ENCODE measurements at places on chromosomes 16 and 17.

- DNase-seq: no peak
- H3K27me3 ChIP-seq: no peaks in the 10 kb centered on the region
- H3K4me1 ChIP-seq: no peaks in the 10 kb centered on the region
- H3K36me3 ChIP-seq: no peaks in the 10 kb centered on the region
- no peak overlapping the region for H3K27ac ChIP-seq
Observed at GRCh38 chr17:34098699-34099098, 156.4 kb upstream of the CCL2 start.

GRCh38 chr16:29893553-29893952 lies 5.8 kb downstream of the SEZ6L2 start:
- H3K4me1 ChIP-seq: no peaks in the 10 kb centered on the region
- DNase-seq: no peak
- H3K4me3 ChIP-seq: no peak overlapping the region
- no peaks in the 10 kb centered on the region for H3K36me3 ChIP-seq

- H3K27ac ChIP-seq: no peak overlapping the region
- no peaks in the 10 kb centered on the region for H3K27me3 ChIP-seq
- H3K4me3 ChIP-seq: no peak overlapping the region
- no peak for DNase-seq
- peaks cover 15% of the 10 kb centered on the region for H3K4me1 ChIP-seq
- H3K36me3 ChIP-seq: peaks cover 48% of the 10 kb centered on the region
Observed at GRCh38 chr17:17883801-17884200, 47.0 kb upstream of the SREBF1 start.

DNA sequence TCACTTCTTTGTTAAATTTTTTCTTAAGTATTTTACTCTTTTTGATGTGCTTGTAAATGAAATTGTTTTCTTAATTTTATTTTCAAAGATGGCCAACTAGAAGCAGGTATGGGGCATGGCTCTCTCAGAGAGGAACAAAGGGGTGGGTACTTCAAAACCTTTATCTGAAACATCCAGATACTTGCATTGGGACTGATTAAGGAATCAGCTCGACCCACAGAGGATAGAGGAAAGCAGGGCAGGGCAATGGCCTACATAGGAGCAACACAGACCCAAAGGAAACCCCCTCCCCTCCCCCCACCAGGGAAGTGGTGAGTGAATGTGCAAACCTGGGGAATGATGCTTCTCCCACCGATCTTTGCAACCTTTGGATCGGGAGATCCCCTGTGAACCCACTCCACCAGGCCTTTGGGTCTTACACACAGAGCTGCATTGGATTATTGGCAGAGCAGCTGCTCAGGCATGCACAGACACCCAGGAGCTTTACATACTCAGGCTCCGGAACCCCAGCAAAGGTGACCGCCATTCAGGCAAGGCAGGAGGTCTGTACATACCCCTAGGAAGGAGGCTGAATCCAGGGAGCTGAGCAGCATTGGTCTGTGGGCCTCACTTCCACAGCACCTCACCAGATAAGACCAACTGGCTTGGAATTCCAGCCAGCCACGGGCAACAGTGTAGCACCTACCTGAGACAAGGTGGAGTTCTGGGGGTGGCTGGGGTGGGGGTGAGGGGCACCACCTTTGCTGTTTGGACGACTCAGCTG lies 3.0 kb upstream of the CCR7 start:
- H3K27ac ChIP-seq: no peak overlapping the region
- H3K36me3 ChIP-seq: no peaks in the 10 kb centered on the region
- no peaks in the 10 kb centered on the region for H3K27me3 ChIP-seq
- DNase-seq: no peak

DNA sequence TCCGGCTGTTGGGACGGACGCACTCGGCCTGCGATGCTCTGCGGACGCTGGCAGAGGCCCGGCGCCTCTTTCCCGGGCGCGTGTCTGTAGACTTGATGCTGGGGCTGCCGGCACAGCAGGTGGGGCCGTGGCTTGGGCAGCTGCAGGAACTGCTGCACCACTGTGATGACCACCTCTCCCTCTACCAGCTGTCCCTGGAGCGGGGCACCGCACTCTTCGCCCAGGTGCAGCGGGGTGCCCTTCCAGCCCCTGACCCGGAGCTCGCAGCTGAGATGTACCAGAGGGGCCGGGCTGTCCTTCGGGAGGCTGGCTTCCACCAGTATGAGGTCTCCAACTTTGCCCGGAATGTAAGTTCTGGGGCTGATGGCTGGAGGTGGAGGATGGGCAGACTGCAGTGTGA lies 3.5 kb downstream of the RSAD1 start:
- no peak overlapping the region for H3K27ac ChIP-seq
- H3K27me3 ChIP-seq: no peaks in the 10 kb centered on the region
- no peak for DNase-seq
- no peak overlapping the region for H3K4me3 ChIP-seq

DNA sequence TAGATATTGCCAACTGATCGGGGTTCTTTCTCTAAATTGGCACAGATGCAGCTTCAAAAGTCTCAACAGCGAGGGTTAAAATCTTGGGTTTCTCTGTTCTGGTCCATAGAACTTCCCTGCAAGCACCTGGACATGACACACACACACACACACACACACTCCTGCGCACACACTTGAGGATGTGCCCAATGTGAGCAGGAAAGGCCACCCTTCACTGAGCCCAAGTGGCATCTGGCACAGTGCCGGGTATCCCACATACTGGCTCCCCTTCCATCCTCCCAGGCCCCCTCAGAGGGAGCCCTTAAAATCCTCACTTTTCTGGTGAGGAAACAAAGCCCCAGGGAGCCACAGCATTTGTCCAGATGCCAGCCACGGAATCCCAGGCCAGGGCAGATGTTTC lies 55.5 kb downstream of the ZNF423 start:
- H3K4me1 ChIP-seq: no peaks in the 10 kb centered on the region
- no peaks in the 10 kb centered on the region for H3K36me3 ChIP-seq
- no peak overlapping the region for H3K27ac ChIP-seq

DNA sequence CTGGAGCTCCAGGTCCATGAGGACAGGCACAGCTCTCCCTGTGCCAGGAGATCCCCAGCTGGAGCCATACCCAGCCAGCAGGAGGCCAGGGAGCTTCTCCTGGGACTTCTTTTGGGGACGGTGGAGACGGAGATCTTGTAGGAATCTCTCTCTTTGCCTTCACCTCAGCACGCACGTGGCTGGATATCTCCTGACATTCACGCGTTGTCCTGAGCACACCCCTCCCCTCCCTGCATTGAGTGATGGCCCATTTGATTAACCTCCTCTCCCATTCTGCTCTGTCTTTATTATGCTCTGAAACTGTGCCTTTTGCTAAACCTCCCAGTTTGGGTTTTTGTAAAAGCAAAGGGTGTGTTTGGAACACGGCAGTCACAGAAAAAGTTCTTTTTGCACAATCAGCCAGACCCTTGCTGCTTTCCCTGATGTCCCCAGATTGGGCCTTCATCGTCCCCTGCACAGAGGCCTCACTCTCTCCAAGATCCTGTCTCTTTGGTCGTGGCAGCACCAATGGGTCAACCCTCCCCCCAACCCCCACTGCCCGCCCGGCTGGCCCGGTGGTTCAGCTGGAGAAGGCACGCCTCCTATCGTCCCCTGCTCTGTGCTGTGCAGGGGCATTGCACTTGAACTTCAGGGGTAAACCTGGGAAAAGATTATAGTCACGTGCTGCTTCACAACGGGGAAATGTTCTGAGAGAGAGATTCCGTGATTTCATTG lies 32.5 kb upstream of the LGALS9 start:
- peaks cover 3% of the 10 kb centered on the region for H3K4me1 ChIP-seq
- H3K27ac ChIP-seq: no peak overlapping the region
- no peak for DNase-seq
- no peaks in the 10 kb centered on the region for H3K27me3 ChIP-seq

DNA sequence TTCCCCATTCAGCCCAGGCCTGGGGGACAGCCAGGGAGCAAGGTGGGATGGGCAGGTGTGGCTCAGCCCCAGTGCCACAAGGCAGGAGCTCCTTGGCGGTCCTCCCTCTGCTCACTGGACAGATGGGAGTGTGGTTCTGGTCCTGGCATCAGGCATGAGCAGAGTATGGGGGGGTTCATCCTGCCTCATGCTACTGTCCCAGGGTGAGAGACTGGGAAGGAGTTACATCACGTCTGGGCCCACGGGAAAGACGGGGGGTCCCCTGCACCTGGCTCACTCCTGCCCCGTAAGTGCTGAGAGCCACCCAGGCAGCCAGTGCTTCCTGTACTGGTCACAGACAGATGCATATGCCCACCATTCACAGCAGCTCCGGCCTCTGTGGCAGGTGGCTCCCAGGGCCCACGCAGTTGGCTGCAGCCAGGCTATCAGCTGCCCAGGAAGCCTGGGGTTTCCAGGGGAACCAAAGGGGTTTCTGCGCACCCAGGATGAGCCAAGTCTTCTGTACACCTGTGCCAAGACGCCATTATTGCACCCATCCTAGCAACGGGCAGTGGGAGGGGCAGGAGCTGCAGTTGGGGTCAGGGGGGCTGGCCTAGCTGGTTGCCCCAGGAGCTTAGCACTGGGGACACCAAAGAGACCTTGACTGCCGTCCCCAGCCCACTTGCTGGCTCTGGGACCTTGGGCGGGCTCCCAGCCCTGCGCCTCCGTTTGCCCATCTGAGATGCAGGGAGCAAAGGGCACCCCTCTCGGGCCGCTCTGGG lies 1.9 kb downstream of the BAIAP3 start:
- H3K4me1 ChIP-seq: peaks cover 32% of the 10 kb centered on the region
- no peak for DNase-seq
- peaks cover 55% of the 10 kb centered on the region for H3K27me3 ChIP-seq
- H3K27ac ChIP-seq: no peak overlapping the region

DNA sequence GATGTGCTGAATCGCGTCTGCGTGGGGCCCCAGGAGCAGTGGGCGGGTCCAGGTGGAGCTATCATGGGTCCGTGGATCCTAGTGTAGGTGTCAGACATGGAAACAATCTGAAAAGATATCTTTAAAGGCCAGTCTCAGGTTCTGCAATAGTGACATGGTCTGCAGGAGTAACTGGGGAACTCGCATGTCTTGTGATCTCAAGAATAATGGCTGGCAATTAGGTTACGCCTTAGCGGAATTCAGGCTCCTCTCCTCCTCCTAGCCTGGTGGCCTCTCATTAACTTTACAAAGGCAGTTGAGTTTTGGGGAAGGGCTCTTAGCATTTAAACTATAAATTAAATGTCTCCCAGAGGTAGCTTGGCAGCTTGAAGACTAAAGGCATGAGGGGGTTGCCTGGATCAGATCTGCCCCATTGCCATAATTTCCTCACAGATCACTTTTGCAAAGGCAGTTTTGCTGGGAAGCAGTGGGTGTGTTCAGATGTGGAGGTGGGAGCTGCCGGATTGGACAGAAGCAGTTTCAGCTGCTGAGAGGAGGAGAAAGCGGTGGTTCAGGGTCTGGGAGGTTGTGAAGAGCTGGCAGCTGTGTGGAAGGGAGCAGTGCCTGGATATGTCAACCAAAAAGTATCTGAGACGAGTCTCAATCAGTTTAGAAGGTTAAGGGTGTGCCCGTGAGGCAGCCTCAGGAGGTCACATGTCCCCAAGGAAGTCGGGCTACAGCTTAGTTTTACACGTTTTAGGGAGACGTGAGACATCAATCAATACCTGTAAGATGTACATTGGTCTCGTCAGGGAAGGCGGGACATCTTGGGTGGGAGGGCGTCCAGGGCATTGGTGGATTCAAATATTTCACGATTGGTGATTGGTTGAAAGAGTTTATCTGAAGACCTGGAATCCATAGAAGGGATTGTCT lies 2.7 kb downstream of the TBCD start:
- H3K27ac ChIP-seq: no peak overlapping the region
- peaks cover 6% of the 10 kb centered on the region for H3K4me1 ChIP-seq
- H3K36me3 ChIP-seq: no peaks in the 10 kb centered on the region
- H3K4me3 ChIP-seq: no peak overlapping the region

DNA sequence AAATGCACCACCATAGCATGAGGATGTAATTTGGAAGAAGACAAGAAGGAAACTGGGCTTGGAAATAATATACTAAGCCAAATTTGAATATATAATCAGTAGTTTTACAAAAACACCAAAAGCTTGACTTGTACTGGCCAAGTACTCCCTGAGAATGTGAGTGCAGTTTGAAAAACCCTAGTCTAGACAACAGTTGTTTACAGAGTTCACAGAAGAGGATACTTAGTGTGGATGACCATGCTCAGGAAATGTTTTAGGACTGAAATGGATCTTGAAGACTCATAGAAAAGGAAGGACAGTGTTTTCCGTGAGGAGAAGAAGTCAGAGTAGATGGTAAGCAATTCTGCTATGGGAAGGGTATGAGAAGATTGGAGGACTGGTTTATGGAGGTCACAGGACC lies 1.9 kb upstream of the CDYL2 start:
- H3K4me3 ChIP-seq: no peak overlapping the region
- H3K27ac ChIP-seq: peak overlapping the region; percentile 36
- H3K36me3 ChIP-seq: no peaks in the 10 kb centered on the region
- no peaks in the 10 kb centered on the region for H3K4me1 ChIP-seq
- no peaks in the 10 kb centered on the region for H3K27me3 ChIP-seq

DNA sequence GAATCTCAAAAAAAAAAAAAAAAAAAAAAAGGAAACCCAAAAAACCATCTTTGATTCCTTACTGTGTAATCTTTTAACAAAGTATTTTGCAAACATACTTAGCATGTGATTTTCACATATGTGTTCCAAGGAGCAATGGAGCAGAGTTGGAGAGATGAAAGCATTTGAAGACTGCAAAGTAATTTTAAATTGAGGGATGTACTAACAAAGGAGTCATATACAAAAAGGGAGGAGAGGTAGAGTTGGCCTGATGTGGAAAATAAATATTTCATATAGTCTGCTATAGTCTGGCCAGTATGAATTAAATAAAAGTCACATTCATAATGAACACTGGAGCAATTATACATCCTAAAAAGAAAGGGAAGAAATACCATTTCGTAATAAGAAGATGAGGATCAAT lies 265.8 kb upstream of the TBX2 start:
- H3K27me3 ChIP-seq: no peaks in the 10 kb centered on the region
- H3K4me1 ChIP-seq: peaks cover 14% of the 10 kb centered on the region
- peak overlapping the region; percentile 43 for H3K27ac ChIP-seq

DNA sequence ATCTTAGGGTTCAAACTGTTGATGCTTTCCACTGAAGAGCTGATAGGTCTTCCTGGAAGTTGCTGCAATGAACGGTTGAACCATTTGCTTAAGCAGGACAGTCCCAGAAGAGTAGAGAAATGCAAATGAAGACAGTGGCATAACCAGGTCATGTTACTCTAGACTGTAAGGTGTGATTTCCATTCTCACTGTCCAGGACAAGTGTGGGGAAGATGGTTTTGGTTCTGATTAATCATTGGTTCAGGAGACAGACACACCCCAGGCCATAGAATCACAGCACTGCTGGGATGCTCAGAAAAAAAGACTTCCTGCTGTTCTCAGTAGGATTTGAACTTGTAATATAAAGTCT lies 34.8 kb upstream of the XYLT2 start:
- no peak overlapping the region for H3K27ac ChIP-seq
- H3K4me1 ChIP-seq: no peaks in the 10 kb centered on the region

DNA sequence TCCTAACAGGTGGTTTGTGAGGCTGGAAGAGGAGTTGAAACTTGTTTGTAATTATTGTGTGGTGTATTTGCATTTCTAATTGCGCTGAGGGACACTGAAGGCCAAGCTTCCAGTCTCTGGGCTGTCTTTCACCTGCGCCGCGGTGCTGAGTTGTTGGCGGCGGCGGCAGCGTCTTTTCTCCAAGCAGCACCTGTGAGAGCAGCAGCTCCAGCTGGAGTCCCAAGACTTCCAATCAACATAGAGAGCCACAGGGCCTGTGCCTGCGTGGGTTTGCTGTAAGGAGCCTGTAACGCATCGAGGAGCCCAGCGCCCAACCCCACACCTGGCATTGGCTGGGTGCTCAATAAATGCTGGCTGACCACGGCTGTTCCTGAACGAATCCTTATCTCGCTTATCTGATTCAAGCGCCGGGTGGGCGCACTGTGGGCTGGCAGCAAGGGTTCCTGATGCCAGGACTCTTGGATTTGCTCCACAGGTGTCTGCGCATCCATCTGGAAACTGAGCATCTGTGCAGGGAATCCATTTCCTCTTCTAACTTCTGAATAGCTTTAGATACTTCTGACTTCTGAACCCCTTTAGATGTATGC lies 138.1 kb downstream of the ASIC2 start:
- no peak overlapping the region for H3K27ac ChIP-seq
- no peaks in the 10 kb centered on the region for H3K36me3 ChIP-seq
- no peaks in the 10 kb centered on the region for H3K4me1 ChIP-seq
- H3K27me3 ChIP-seq: peaks cover 17% of the 10 kb centered on the region
